Fibroblast of villous mesenchyme (primary cell): ENCODE measurements at places on chromosomes 16 and 17. TPM values are rescaled to one million over a fixed set of nuclear protein-coding genes. Genes with fewer than 3 reads are reported as not detected.

The PIMREG gene
- 18.1 and 18.4 TPM in 2 replicates for total RNA-seq

The PHOSPHO1 gene
- total RNA-seq, result under 0.01 and 0.32 TPM in 2 replicates

The CACNA1G gene
- under 0.01 and 0.43 TPM in 2 replicates for total RNA-seq

The C17orf50 gene
- total RNA-seq, result not detected in 2 replicates

The SCNN1B gene
- total RNA-seq, result not detected in 2 replicates
